ENCODE measurements at places on chromosomes 16 and 17. TPM values are rescaled to one million over a fixed set of nuclear protein-coding genes. Genes with fewer than 3 reads are reported as not detected.
A peak's percentile ranks its signal among the peaks of the same experiment; 100 is the strongest.

DNA sequence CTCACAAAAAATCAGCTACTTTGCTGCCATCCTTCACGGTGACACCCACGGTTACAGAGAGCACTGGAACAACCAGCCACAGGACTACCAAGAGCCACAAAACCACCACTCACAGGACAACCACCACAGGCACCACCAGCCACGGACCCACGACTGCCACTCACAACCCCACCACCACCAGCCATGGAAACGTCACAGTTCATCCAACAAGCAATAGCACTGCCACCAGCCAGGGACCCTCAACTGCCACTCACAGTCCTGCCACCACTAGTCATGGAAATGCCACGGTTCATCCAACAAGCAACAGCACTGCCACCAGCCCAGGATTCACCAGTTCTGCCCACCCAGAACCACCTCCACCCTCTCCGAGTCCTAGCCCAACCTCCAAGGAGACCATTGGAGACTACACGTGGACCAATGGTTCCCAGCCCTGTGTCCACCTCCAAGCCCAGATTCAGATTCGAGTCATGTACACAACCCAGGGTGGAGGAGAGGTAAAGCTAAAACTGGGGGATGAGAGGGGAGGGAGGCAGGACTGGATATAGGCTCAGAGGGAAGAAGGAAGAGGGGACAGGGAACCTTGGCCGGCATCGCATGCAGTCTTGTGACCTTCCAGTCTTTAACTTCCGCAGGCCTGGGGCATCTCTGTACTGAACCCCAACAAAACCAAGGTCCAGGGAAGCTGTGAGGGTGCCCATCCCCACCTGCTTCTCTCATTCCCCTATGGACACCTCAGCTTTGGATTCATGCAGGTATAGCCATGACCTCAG, 581 bp downstream of the CD68 start:
- DNase-seq, result peak; percentile 30

DNA sequence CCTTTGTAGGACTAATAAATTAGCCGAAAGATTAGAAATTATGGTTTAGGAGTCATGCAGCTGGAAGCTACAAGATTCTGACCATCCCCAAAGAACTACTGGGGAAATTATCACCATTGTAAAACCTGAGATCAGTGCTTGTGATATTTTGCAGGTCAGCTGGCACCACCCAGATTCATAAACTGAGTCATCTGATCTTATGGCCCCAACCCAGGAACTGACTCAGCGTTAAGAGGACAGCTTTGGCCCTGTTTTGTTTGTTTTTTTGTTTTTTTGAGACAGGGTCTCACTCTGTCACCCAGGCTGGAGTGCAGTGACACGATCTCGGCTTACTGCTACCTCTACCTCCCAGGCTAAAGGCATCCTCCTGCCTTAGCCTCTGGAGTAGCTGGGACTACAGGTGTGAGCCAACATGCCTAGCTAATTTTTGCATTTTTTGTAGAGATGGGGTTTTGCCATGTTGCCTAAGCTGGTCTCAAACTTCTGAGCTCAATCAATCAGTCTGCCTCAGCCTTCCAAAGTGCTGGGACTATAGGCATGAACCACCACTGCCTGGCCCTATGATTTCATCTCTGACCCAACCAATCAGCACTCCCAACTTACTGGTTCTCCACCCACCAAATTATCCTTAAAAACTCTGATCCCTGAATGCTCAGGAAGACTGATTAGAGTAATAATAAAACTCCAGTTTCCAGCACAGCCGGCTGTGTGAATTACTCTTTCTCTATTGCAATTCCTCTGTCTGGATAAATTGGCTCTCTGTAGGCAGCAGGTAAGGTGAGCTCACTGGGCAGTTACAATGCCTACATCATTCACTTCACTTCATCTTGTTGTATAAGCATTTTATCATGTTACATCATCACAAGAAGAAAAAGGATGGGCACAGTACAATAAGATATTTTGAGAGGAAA, 79.4 kb upstream of the KSR1 start:
- no peak for DNase-seq

GRCh38 chr17:67902511-67903231, 77.4 kb downstream of the BPTF start:
- DNase-seq, result no peak

DNA sequence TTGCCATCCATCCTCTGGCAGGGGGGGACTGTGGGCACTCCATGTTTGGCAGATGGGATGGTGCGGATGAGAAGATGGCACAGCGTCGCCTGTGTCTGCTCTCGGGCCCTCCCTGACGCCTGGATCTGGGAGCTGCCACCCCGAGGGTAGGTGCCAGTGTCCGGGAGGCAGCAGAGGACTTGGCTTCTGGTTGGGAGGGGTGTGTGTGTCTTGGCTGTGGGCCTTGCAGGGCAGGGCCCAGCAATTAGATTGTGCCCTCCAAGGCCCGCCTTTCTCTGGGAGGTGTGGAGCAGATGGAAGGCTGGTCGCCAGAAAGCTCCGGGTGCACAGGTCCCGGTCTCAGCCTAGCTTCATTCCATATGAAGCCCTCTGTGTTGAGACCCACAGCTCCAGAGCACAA, 1.4 kb downstream of the RAP1GAP2 start:
- no peak for DNase-seq

- DNase-seq, result no peak
Measured at GRCh38 chr17:64091571-64091970, 38.4 kb downstream of the ERN1 start.

MEIOC gene
- not detected for total RNA-seq

CCL5 gene
- 11.8 TPM for total RNA-seq

PYY gene
- total RNA-seq, result not detected

All from heart left ventricle (tissue), 16 donors.